ENCODE measurements at places on chromosomes 7 and 10. TPM values are rescaled to one million over a fixed set of nuclear protein-coding genes. Genes with fewer than 3 reads are reported as not detected.

GRCh38 chr7:104415700-104416099 lies 87.3 kb downstream of the LHFPL3 start:
- no peaks in the 10 kb centered on the region for H3K36me3 ChIP-seq
- H3K27me3 ChIP-seq: no peaks in the 10 kb centered on the region
- no peak overlapping the region for H3K4me3 ChIP-seq
- H3K27ac ChIP-seq: no peak overlapping the region
- DNase-seq: no peak

GRCh38 chr7:134954197-134955082 lies 31.9 kb upstream of the AGBL3 start:
- no peak overlapping the region for H3K4me3 ChIP-seq
- no peaks in the 10 kb centered on the region for H3K27me3 ChIP-seq
- peaks cover 67% of the 10 kb centered on the region for H3K36me3 ChIP-seq
- DNase-seq: no peak
- no peaks in the 10 kb centered on the region for H3K4me1 ChIP-seq

GRCh38 chr10:3756360-3756740 lies 28.7 kb downstream of the KLF6 start:
- no peak overlapping the region for H3K4me3 ChIP-seq
- H3K27me3 ChIP-seq: no peaks in the 10 kb centered on the region
- no peaks in the 10 kb centered on the region for H3K36me3 ChIP-seq
- no peak for DNase-seq
- no peak overlapping the region for H3K27ac ChIP-seq

GRCh38 chr10:69692267-69692666 lies 62.2 kb downstream of the FAM241B start:
- H3K27me3 ChIP-seq: no peaks in the 10 kb centered on the region
- no peak overlapping the region for H3K4me3 ChIP-seq

DNA sequence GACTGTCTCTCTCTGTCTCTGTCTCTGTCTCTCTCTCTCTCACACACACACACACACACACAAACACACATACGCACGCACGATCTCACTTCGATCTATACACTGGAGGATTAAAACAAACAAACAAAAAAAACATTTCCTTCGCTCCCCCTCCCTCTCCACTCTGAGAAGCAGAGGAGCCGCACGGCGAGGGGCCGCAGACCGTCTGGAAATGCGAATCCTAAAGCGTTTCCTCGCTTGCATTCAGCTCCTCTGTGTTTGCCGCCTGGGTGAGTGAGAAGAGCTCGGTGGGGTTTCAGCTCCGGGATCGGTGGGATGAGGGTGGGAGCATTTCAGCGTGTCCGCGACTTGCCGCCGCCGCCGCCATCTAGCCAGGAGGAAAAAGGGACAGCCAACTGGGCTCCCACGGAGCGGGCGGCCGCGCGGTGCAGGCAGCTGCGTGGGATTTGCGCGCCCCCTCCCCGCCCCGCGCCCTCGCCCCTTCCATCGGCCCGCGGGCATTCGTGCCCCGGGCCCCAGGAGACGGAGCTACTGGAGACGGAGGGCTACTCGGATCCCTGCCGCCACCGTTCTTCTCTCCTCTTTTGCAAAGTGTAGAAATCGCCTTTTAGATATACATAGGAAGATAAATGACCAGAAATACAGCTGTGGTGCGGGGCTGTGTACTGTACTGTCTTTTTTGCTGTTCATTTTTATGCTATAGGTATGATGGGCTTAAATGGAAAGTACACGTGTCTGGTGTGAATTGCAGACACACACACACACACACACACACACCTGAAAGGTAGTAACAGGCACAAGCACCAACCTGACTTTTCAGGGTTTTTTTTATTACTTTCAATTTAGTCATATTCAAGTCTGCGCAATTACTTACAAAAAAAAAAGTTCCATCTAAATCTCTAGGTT lies 581 bp downstream of the PTPRZ1 start:
- no peaks in the 10 kb centered on the region for H3K4me1 ChIP-seq
- H3K27me3 ChIP-seq: peaks cover 38% of the 10 kb centered on the region
- DNase-seq: peak; percentile 24
- no peak overlapping the region for H3K27ac ChIP-seq

- H3K4me3 ChIP-seq: no peak overlapping the region
- H3K36me3 ChIP-seq: no peaks in the 10 kb centered on the region
- no peaks in the 10 kb centered on the region for H3K4me1 ChIP-seq
- no peak for DNase-seq
- H3K27me3 ChIP-seq: no peaks in the 10 kb centered on the region
- no peak overlapping the region for H3K27ac ChIP-seq
Measured at GRCh38 chr10:112716076-112716475, 234.0 kb upstream of the TCF7L2 start.

GRCh38 chr10:35329520-35329919 lies 6.8 kb upstream of the CCNY start:
- no peaks in the 10 kb centered on the region for H3K36me3 ChIP-seq
- H3K27me3 ChIP-seq: no peaks in the 10 kb centered on the region
- DNase-seq: no peak
- H3K4me3 ChIP-seq: no peak overlapping the region

GRCh38 chr10:126583552-126584200 lies 86.8 kb downstream of the C10orf90 start:
- no peaks in the 10 kb centered on the region for H3K4me1 ChIP-seq
- no peaks in the 10 kb centered on the region for H3K27me3 ChIP-seq
- H3K4me3 ChIP-seq: no peak overlapping the region
- no peak overlapping the region for H3K27ac ChIP-seq

DNA sequence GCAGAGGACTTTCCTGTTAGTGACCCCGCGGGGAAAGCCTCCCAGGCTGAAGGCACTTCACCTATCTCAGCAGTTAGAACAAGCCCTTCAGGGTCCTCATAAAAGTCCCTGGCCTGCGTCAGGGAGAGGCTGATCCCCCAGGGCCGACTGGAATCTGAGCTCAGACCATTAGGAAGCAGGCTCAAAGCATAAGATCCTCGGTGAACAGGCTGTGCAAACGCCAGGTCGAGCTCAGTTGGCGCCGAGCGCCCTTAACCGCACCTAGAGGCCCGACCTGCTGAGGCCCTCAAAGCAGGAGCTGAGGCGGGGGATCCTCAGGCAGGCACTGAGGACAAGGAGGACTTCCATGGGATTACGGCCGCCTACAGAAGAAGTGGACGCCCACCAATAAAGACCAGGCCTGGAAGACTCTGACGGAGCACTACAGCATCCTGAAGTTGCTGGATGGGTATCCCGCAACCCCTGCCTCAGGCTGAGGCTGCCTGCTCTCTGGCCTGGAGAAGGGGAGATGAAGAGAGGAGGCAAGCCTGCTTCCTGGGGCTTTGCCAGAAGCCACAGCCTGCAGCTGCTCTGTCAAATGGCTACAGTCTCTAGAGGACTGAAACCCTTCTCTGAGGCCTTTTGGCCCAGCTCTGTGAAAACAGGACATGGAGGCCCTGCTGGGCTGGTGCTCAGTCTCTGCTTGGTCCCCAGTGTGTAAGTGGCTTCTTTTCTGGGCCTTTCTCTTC lies 29.9 kb downstream of the LIPJ start:
- H3K4me1 ChIP-seq: no peaks in the 10 kb centered on the region
- DNase-seq: no peak
- no peaks in the 10 kb centered on the region for H3K27me3 ChIP-seq
- H3K27ac ChIP-seq: no peak overlapping the region
- no peaks in the 10 kb centered on the region for H3K36me3 ChIP-seq

- peaks cover 7% of the 10 kb centered on the region for H3K4me1 ChIP-seq
- no peak overlapping the region for H3K4me3 ChIP-seq
- DNase-seq: no peak
- no peaks in the 10 kb centered on the region for H3K27me3 ChIP-seq
- no peaks in the 10 kb centered on the region for H3K36me3 ChIP-seq
Measured at GRCh38 chr10:121772884-121773283, 154.9 kb downstream of the ATE1 start.

- no peak overlapping the region for H3K27ac ChIP-seq
- no peaks in the 10 kb centered on the region for H3K36me3 ChIP-seq
- DNase-seq: peak; percentile 76
- H3K4me3 ChIP-seq: no peak overlapping the region
- H3K4me1 ChIP-seq: peaks cover 11% of the 10 kb centered on the region
Measured at GRCh38 chr10:48981310-48981907, 41.8 kb upstream of the LRRC18 start.

The SLC26A5 gene
- total RNA-seq: 1.8 TPM

The FBXO24 gene
- 0.74 TPM for total RNA-seq

The TMEM196 gene
- not detected for total RNA-seq

The OR2A1 gene
- 0.15 TPM for total RNA-seq

The PRSS37 gene
- not detected for total RNA-seq

The UCN3 gene
- 0.53 TPM for total RNA-seq

Measured in lower lobe of right lung (tissue), 2 donors.